SHP77 (cell line): ENCODE measurements at places on chromosomes 13 and 19.

DNA sequence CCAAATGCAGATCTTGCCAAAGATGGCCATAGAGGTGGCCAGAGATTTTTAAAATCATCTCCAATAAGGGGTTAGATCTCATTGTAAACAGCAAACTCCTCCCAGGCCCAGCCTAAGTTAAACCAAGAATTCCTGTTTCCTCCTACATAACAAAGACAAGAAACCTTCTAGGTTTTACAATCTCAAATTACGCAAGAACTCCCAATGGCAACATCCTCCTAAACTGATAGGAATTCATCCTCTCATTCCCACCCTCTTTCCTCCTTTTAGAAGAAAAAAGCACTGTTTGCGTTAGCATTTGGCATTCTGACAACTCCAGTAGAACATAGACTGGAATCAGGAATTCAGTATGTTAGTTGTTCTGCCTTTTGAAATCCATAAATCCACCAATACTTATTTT is 14.6 kb downstream of the PROSER1 start:
- no peak for DNase-seq

DNA sequence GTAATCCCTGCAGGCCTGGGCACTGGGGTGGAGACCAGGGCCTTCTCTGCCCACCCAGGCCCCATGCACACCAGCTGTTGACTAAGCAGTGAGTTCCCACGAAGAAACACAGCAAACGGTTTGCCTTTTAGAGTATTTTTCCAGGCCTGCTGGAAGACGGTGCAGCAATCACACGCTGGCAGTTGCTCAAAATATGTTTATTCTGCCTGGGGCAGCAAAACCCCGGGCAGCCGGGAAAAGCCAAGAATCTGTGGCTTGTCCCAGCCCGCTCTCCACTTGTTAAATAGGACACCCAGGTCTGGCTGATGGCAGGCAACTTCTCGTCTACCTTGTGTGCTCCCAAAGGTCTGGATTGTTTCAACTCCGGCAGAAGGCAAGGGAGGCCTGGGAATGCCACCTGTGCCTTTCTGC is 40.8 kb downstream of the GGACT start:
- no peak for DNase-seq

GRCh38 chr19:17915940-17916593 is 16.7 kb upstream of the CCDC124 start:
- DNase-seq = no peak

GRCh38 chr19:58118979-58119733 is 21.1 kb upstream of the ZSCAN18 start:
- no peak for DNase-seq

DNA sequence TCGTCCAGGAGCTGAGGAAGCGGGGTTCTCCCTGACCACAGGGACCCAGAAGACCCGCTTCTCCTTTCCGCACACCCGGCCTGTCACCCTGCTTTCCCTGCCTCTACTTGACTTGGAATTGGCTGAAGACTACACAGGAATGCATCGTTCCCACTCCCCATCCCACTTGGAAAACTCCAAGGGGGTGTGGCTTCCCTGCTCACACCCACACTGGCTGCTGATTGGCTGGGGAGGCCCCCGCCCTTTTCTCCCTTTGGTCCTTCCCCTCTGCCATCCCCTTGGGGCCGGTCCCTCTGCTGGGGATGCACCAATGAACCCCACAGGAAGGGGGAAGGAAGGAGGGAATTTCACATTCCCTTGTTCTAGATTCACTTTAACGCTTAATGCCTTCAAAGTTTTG is 18.9 kb downstream of the VASP start:
- DNase-seq = peak; percentile 50

DNA sequence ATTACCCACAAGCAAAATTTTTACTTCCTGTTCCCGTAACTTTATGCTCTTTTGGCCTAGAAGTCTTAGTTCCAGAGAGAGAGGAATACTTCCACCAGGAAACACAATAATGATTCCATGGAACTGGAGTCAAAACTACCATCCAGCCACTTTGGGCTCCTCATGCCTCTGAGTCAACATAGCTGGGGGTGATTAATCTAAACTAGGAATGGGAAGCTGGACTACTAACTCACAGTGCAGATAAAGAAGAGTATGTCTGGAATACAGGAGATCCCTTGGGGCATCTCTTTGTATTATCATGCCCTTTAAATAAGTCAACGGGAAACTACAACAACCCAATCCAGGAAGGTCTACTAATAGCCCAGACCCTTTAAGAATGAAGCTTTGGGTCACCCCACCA is 8.9 kb upstream of the ELF1 start:
- DNase-seq = no peak
